ENCODE measurements at places on chromosomes 6 and 20.

GRCh38 chr6:45681860-45682511 lies 304.3 kb upstream of the SUPT3H start:
- no peak for DNase-seq

- DNase-seq = peak; percentile 27
Measured at GRCh38 chr20:20664795-20665589, 47.5 kb downstream of the RALGAPA2 start.

- DNase-seq = no peak
Measured at GRCh38 chr6:77030929-77031674, 432.2 kb downstream of the HTR1B start.

- DNase-seq = peak; percentile 90
Measured at GRCh38 chr20:14337400-14338171, at the start of gene FLRT3. Gene FLRT3 (minus strand): TSS chr20:14337612. CDS start chr20:14327506, 10,106 bp downstream.

DNA sequence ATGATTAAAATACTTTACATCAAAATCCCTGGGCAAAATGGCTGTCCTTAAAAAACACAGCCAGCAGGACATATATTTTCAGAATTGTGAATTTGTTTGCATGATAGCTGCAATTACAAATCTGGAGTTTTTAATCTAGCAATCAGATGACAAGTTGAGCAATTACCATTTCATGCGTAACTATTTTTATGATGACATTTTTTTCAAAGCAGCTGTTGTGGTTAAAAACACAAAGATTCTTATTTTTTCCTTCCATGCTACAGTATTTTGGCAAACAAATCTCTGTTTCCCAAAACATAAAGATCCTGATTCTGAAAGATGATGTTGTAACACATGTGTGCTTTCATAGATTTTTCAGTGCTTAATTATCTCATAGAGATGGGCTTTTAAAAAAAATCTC lies 90.2 kb downstream of the PHACTR1 start:
- no peak for DNase-seq

GRCh38 chr6:133741375-133741861 lies 147.5 kb upstream of the TCF21 start:
- no peak for DNase-seq

- DNase-seq = no peak
Measured at GRCh38 chr20:1866834-1867233, 28.4 kb upstream of the SIRPA start.

GRCh38 chr6:121460170-121460569 lies 24.7 kb downstream of the GJA1 start:
- DNase-seq = no peak

GRCh38 chr6:17932330-17932852 lies 55.0 kb downstream of the KIF13A start:
- DNase-seq = no peak

- no peak for DNase-seq
Measured at GRCh38 chr6:80404889-80405288, 298.4 kb downstream of the BCKDHB start.

DNA sequence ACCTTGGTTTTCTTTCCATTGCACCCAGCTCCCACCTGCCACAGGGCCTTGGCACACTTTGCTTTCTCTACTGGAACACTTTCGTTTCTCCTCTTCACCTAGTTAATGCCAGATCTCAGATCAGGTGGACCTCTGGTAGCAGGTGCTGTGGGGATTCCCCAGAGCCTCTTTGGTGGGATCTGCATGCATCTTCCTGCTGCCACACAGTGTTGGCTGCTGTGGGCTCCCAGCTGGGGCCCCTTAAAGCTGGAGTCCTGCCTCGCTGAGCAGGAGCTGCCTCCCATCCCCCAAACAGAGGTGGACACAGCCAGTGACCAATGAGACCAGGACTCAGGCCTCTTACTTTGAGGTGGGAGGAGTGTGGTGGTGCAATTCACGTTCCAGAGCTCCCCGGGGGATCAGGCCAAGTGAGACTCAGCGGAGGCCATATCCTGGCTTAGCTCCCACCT lies 28.4 kb downstream of the CEBPB start:
- DNase-seq = peak; percentile 85

GRCh38 chr6:165799391-165800153 lies 136.5 kb upstream of the PDE10A start:
- no peak for DNase-seq

DNA sequence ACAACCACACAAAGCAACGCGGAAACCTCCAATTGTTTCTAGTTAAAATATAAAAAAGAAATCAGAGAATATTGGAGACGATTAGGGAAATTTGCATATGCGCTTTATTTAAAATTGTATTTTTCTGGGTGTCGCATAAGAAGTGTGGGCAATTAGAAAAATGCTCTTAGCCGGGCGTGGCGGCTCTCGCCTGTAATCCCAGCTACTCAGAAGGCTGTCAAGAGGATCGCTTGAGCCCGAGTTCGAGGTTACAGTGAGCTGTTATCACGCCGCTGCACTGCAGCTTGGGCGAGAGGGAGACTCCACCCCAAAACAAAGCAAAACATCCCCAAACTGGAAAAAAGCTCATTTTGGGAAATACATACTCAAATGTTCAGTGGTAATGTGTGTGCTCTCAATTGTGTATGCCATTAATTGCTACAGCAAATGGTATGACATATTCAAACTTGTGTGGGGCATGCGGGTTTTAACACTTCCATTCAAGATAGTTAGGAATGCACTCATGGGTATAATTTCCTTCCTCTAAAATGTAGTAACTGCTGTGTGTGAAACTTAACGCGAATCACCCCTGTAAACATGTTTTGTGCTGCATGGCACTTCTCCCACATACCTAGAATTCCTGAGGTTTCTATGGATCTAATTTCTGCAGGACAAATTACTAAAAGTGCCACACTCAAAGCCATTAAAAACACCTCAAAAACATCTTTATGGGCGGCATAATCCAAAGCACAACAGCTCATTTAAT lies 54.7 kb upstream of the HFE start:
- DNase-seq = no peak

- DNase-seq = no peak
Measured at GRCh38 chr20:57777911-57778310, 68.1 kb upstream of the PMEPA1 start.

- peak; percentile 47 for DNase-seq
Measured at GRCh38 chr6:34598712-34599111, 42.6 kb upstream of the SPDEF start.
